ENCODE measurements at places on chromosomes 3 and 15.

- peak; percentile 79 for DNase-seq
These were observed 533 bp downstream of the ARF4 start for GRCh38 chr3:57596495-57597126.

DNA sequence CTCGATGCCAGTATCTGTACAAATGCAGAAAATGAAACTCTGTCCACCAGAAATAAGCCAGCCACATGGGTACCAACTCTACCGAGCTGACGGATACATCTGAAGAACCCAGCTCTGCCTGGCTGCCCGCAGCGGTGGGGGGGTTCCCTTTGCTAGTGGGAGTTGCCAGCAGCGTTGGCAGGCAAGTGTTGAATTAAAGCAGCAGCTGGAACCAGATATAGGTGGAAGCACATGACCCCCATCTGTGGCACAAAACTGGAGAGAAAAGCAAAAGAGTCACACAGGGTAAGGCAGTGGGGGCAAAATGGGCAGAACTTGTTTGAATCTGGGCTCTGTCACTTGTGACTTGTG is 17.9 kb downstream of the CRYGS start:
- no peak for DNase-seq

DNA sequence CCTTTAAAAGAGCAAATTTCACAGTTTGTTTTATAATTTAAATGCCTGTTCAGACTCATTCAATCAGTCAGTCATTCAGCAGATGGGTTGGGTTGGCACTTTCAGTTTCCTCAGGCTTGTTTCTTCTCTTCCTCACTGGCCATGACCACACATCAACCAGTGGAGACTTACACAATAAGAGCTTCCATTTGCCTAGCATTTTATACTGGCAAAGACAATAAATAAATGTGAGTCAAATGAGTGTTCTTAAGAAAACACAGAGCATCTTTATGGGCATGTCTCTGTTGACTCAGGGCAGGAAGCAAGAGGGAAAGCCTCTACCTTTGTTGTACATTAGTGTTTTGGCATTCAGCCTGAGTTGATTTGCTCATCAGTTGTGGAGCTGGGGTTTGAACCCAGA is 122.6 kb downstream of the EPHB1 start:
- no peak for DNase-seq

- DNase-seq = no peak
These were observed 887.4 kb upstream of the ROBO1 start for GRCh38 chr3:80655216-80655615.

GRCh38 chr15:86199467-86200145 is 119.9 kb downstream of the AGBL1 start:
- DNase-seq = no peak

DNA sequence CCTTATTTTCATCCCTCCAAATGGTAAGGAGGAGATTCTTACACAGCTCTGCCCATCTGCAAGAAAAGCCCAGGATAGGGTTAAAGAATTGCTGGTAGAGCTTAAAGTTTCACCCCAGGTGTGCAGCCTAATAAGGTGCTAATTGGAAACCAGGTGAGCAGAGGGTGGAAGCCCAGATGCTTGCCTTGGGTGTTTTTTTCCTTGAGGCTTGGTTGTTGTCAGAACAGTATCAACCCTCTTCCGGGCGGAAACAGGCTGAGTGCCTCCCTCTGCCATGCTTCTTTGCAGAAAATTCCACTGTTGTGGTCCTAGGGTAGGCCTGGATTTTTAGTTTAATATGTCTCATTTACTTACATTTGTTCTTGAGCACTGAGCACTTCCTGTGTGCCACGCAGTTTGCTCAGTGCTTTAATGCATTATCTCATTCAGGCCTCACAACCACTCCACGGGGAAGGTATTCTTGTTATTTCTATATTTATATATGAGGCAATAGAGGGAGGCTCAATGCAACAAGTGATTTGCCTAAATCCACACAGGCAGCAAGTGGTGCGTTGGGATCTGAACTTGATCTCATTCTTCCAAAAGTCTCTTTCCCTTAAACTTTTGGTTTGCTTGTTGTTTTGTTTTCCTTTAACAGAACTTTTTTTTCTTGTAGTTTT is 115.0 kb upstream of the LRIG1 start:
- DNase-seq = no peak

- DNase-seq = no peak
These were observed 274.9 kb upstream of the DNAJC19 start for GRCh38 chr3:181264486-181264885.

- DNase-seq = no peak
These were observed 19.8 kb downstream of the LARP6 start for GRCh38 chr15:70833861-70834765.

- no peak for DNase-seq
These were observed 407.3 kb downstream of the NAALADL2 start for GRCh38 chr3:175266478-175266877.

GRCh38 chr3:194957743-194958240 is 272.1 kb downstream of the FAM43A start:
- no peak for DNase-seq

GRCh38 chr15:75732809-75733451 is 20.3 kb upstream of the CSPG4 start:
- DNase-seq = peak; percentile 62

GRCh38 chr15:31442699-31443111 is 116.1 kb downstream of the KLF13 start:
- no peak for DNase-seq

- no peak for DNase-seq
These were observed 17.5 kb upstream of the ARHGEF3 start for GRCh38 chr3:56819016-56819809.

GRCh38 chr3:27632431-27633223 is 89.5 kb downstream of the EOMES start:
- peak; percentile 47 for DNase-seq

DNA sequence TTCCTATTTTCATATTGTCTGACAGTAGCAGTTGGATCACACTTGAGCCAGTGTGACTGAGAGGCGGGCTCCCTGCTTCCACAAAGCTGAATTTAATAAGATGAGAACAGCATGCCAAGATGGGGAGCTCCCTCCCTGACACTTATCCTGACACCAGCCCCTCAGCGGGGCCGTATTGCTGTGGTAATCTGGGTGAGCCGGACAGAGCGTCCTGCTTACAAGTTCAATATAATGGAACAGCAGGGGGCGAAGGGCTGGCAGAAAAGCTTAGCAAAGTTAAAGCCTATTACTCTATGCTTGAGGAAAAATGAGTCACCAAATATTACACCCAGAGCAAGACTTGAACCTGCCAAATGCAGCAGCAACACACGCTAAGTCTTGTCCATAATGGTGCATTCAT is 163.8 kb upstream of the CMC1 start:
- no peak for DNase-seq

Measured in Kasumi-1 (cell line).